ENCODE measurements at places on chromosomes 2 and 18. TPM values are rescaled to one million over a fixed set of nuclear protein-coding genes. Genes with fewer than 3 reads are reported as not detected.

DNA sequence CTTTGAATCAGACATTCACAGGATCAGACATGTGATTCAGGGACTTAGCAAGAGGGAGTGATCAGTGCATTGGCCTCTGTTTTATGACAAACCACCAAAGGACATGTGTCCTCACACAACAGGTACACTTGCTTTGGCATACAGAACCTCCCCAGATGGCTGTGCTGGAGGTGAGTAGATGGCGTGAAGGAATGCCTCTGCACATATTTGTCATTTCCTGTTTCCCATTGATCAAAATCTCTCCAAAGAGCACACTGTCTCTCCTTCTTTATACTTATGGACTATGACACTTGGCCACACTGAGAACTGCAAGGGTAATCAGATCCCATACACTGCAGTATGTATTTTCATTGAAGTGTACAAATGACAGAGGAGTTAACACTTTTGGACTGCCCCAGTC is 927.6 kb downstream of the TSN start:
- H3K27me3 ChIP-seq = no peaks in the 10 kb centered on the region
- no peaks in the 10 kb centered on the region for H3K36me3 ChIP-seq
- no peak overlapping the region for H3K27ac ChIP-seq
- no peaks in the 10 kb centered on the region for H3K4me1 ChIP-seq

ABCB11 gene
- total RNA-seq = 0.30 TPM

GRCh38 chr18:9982711-9983110 is 68.9 kb downstream of the VAPA start:
- no peaks in the 10 kb centered on the region for H3K27me3 ChIP-seq
- no peaks in the 10 kb centered on the region for H3K4me1 ChIP-seq
- no peak overlapping the region for H3K4me3 ChIP-seq
- H3K36me3 ChIP-seq = no peaks in the 10 kb centered on the region
- no peak for DNase-seq
- no peak overlapping the region for H3K27ac ChIP-seq

DNA sequence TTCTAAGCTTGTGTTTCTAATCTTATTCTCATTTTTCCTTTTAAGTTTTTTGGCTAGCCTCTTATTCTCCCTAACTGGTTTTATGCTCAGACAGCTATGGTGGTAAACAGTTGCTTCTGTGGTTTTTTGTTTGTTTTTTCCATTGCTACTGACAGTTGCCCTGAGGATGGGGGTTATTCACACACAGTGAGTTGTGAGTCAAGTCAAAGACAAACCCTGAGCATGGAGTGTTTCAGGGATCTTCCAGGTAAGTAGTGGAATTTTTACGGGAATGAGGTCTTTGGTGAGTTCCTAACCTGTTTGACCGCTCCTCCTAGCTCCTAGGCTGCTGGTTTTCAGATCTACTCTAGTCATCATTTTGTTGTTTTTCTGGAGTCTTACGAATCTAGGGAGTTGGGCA is 162.8 kb downstream of the ZNF407 start:
- H3K4me1 ChIP-seq = no peaks in the 10 kb centered on the region
- H3K4me3 ChIP-seq = no peak overlapping the region
- no peak for DNase-seq
- H3K36me3 ChIP-seq = no peaks in the 10 kb centered on the region
- no peak overlapping the region for H3K27ac ChIP-seq

DNA sequence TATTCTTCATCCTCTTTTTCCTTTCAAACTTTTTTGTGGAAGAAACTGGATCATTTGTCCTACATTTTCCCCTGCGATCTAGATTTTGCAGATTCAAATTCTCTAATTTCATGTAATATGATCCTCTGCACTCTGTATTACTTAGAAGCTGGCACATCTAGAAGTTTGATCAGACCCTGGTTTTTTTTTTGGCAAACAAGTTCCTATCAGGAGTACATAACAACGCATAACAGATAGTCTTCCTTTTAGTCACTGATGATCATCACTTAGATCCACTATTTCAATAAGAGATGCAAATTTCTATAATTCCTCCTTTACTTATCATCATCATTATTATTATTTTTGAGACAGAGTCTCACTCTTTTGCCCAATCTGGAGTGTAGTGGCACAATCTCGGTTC is 117.1 kb downstream of the CDH2 start:
- no peak overlapping the region for H3K27ac ChIP-seq
- no peaks in the 10 kb centered on the region for H3K36me3 ChIP-seq
- H3K27me3 ChIP-seq = no peaks in the 10 kb centered on the region
- no peak for DNase-seq
- no peak overlapping the region for H3K4me3 ChIP-seq

DNA sequence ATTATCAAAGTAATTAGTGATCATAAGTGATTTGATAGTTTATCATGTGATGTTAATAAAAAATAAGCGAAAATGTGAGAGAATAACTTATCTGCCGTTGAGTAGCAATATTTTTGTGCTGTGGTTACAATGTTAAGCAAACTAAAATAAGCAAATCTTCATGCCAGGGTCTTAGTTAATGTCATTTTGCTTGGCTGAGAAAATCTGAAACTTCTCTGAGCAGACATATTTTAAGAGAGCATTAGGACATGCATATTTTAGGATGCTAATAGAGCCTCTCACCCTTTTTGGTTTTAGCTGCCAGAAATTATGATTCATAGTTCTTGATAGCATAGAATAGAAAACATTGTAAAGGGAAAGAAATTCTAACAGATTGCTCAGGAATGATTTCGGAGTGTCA is 233.5 kb upstream of the ZEB2 start:
- H3K4me1 ChIP-seq = peaks cover 12% of the 10 kb centered on the region
- H3K27ac ChIP-seq = no peak overlapping the region
- DNase-seq = no peak
- H3K27me3 ChIP-seq = no peaks in the 10 kb centered on the region
- no peak overlapping the region for H3K4me3 ChIP-seq
- no peaks in the 10 kb centered on the region for H3K36me3 ChIP-seq

- no peak for DNase-seq
- H3K36me3 ChIP-seq = no peaks in the 10 kb centered on the region
- no peaks in the 10 kb centered on the region for H3K27me3 ChIP-seq
- no peak overlapping the region for H3K4me3 ChIP-seq
Measured at GRCh38 chr2:19536136-19536535, 177.7 kb upstream of the OSR1 start.

DNA sequence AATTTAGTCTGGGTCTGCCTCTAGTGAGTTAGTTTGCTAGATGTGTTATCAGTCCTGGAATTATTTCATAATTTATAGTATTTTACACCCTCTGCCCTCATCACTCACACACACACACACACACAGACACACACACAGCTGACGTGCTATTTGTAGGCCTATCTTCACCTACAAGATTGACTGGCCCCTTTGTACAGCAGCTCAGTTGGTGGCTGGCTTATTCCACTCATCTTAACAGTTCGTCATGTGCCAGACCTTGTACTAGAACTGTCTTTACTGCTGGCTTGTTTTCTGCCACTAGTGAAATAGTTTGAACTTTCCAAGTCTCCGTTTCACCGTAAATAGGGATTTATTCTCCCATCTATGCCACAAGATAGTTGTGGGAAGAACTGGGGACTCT is 21.3 kb downstream of the CENPO start:
- DNase-seq = no peak
- H3K27me3 ChIP-seq = no peaks in the 10 kb centered on the region
- no peaks in the 10 kb centered on the region for H3K4me1 ChIP-seq
- H3K36me3 ChIP-seq = peaks cover 41% of the 10 kb centered on the region

DNA sequence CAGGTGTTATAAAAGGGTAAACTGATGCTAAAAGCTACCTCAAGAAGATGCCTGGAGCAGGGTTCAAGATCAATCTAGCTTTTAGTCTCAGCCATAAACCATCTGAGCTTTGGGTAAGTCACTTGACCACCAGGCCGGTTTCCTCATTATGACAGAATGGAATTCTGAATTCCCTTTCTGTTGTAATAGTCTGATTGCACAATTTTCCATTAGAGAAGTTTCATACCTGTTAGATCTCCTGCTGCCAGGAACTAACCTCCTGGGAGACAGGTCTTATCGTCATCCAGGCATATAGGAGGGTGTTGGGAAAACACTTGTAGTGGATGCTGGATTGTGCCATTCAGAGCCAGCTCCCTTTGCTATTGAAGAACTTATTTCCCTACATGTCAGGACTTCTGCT is 272.5 kb downstream of the TDRD15 start:
- no peak overlapping the region for H3K27ac ChIP-seq
- DNase-seq = no peak
- H3K27me3 ChIP-seq = no peaks in the 10 kb centered on the region
- no peaks in the 10 kb centered on the region for H3K4me1 ChIP-seq
- H3K4me3 ChIP-seq = no peak overlapping the region

- no peaks in the 10 kb centered on the region for H3K36me3 ChIP-seq
- no peaks in the 10 kb centered on the region for H3K27me3 ChIP-seq
- DNase-seq = no peak
- H3K27ac ChIP-seq = no peak overlapping the region
- H3K4me3 ChIP-seq = no peak overlapping the region
Measured at GRCh38 chr2:37575780-37576179, 95.7 kb downstream of the CDC42EP3 start.

GRCh38 chr18:22432657-22433137 is 15.0 kb upstream of the CTAGE1 start:
- H3K4me3 ChIP-seq = no peak overlapping the region
- H3K27me3 ChIP-seq = no peaks in the 10 kb centered on the region
- H3K36me3 ChIP-seq = no peaks in the 10 kb centered on the region
- H3K27ac ChIP-seq = no peak overlapping the region
- no peaks in the 10 kb centered on the region for H3K4me1 ChIP-seq

GRCh38 chr2:126227250-126227649 is 428.7 kb upstream of the GYPC start:
- no peaks in the 10 kb centered on the region for H3K4me1 ChIP-seq
- H3K27me3 ChIP-seq = no peaks in the 10 kb centered on the region
- H3K4me3 ChIP-seq = no peak overlapping the region
- no peak for DNase-seq
- H3K36me3 ChIP-seq = no peaks in the 10 kb centered on the region
- H3K27ac ChIP-seq = no peak overlapping the region

DNA sequence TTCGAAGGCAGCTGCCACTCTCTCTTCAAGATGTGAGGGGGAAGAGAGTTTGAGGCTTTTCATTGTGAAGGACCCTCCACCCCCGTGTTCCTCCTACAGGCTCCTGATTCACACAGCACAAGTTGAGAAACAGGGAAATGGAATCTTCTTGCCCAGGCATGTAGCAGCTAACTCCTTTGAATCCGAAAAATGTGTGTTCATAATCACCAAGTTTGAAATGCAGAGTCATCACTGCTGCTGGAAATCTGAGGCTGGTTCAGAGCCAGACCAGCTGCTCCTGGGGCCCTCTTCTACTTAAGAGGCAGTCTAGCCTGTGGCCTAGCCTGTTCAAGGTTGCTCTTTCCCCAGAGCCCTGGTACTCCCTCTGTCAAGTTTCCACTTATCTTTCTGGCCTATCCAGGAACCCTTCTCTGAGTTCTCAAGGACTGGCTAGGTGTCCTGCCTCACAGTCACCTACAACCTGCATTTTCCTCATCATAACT is 166.4 kb downstream of the TMEM247 start:
- H3K4me1 ChIP-seq = no peaks in the 10 kb centered on the region
- peaks cover 13% of the 10 kb centered on the region for H3K36me3 ChIP-seq
- no peak overlapping the region for H3K4me3 ChIP-seq
- no peaks in the 10 kb centered on the region for H3K27me3 ChIP-seq
- DNase-seq = no peak

ERFE gene
- total RNA-seq = not detected

DNA sequence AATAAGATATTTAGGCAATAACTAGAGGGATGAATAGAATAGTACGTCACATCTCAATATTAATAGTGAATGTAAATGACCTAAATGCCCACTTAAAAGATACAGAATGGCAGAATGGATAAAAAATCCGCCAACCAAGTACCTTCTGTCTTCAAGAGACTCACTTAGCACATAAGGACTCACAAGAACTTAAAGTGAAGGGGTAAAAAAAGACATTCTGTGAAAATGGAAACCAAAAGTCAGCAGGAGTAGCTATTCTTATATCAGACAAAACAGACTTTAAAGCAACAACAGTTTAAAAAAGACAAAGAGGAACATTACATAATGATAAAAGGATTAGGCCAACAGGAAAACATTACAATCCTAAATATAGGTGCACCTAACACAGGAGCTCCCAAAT is 56.7 kb upstream of the DSC1 start:
- no peaks in the 10 kb centered on the region for H3K36me3 ChIP-seq
- no peak overlapping the region for H3K27ac ChIP-seq
- H3K4me3 ChIP-seq = no peak overlapping the region
- no peaks in the 10 kb centered on the region for H3K27me3 ChIP-seq

- H3K4me3 ChIP-seq = no peak overlapping the region
- no peak overlapping the region for H3K27ac ChIP-seq
- H3K36me3 ChIP-seq = no peaks in the 10 kb centered on the region
- no peak for DNase-seq
Measured at GRCh38 chr2:111128096-111128495, 7.4 kb downstream of the BCL2L11 start.

CXCR1 gene
- total RNA-seq = not detected

CYTIP gene
- 8.4 TPM for total RNA-seq

PLCD4 gene
- 20.1 TPM for total RNA-seq

- H3K27ac ChIP-seq = no peak overlapping the region
- no peaks in the 10 kb centered on the region for H3K4me1 ChIP-seq
- DNase-seq = no peak
- no peaks in the 10 kb centered on the region for H3K36me3 ChIP-seq
Measured at GRCh38 chr18:789397-789796, 22.6 kb downstream of the YES1 start.

GRCh38 chr2:8343031-8343430 is 338.8 kb upstream of the ID2 start:
- no peak overlapping the region for H3K27ac ChIP-seq
- no peaks in the 10 kb centered on the region for H3K4me1 ChIP-seq
- DNase-seq = no peak
- no peaks in the 10 kb centered on the region for H3K36me3 ChIP-seq
- no peak overlapping the region for H3K4me3 ChIP-seq

ZFAND2B gene
- 48.8 TPM for total RNA-seq

DNA sequence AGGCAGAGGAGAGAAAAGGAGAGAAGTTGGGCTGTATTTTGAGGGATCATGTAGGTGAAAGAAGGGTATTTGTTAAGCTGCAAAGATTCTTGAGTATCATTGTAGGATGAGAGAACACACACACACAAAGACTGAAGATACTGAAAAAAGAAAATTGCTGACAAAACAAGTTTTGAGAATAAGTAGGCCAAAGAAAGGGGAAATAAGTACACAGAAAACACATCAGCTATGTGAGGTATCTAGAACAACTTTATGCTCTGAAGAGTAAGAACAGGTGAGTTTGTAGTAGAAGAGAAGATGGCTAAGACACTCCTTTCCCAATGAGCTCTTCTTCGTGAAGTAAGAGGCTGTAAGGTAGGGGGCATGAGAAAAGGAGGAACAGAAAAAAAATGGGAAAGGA is 28.2 kb downstream of the METTL8 start:
- H3K4me1 ChIP-seq = no peaks in the 10 kb centered on the region
- no peak overlapping the region for H3K27ac ChIP-seq
- H3K36me3 ChIP-seq = no peaks in the 10 kb centered on the region

GRCh38 chr2:11855064-11855760 is 108.8 kb downstream of the LPIN1 start:
- no peak overlapping the region for H3K27ac ChIP-seq
- H3K27me3 ChIP-seq = no peaks in the 10 kb centered on the region
- no peaks in the 10 kb centered on the region for H3K36me3 ChIP-seq
- no peak for DNase-seq
- H3K4me3 ChIP-seq = no peak overlapping the region
- H3K4me1 ChIP-seq = no peaks in the 10 kb centered on the region

Measured in tibial nerve (tissue), 4 donors.